ENCODE measurements at places on chromosomes 4 and X.

GRCh38 chr4:18566970-18567799, 545.6 kb upstream of the LCORL start:
- DNase-seq: no peak

DNA sequence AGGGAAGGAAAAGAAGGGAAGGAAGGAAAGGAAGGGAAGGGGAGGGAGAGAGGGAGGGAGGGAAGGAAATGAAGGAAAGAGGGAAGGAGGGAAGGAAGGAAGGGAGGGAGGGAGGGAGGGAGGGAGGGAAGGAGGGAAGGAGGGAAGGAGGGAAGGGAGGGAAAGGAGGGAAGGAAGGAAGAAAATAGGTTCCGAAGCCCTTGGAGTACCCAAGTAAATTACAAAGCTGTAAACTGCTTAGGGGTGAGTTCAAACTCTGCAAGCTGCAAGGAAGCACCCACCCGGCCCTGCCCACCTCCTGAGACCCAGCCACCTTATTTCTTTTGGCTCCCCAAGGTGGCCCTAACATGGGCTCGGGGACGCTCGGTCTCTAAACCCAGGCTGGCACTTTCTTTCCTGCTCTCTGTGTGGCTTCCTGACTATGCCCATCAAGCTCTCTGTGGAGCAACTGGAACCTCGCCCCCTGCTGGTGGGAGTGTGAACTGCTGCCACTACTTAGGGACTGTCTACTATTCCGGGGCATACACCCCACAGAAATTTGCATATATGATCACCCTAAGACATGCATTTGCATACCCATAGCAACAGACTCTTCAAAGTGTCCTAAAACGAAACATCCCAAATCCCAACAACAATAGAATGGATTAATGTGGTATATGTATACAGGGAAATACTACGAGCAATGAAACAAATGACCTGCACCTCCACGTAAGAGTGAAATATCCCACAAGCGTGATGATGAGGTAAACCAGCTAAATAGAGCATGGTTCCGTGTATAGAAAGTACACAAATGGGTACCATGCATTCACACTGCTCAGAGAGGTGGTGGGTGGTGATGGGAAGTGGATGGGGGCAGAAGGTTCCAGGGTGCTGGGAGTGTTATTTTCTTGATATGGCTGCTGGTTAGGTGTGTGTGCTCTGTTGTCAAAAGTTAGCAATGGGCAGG, 151.7 kb upstream of the TBL1X start:
- no peak for DNase-seq

- peak; percentile 36 for DNase-seq
These were observed 334.5 kb downstream of the GALNTL6 start for GRCh38 chr4:172147687-172148086.

DNA sequence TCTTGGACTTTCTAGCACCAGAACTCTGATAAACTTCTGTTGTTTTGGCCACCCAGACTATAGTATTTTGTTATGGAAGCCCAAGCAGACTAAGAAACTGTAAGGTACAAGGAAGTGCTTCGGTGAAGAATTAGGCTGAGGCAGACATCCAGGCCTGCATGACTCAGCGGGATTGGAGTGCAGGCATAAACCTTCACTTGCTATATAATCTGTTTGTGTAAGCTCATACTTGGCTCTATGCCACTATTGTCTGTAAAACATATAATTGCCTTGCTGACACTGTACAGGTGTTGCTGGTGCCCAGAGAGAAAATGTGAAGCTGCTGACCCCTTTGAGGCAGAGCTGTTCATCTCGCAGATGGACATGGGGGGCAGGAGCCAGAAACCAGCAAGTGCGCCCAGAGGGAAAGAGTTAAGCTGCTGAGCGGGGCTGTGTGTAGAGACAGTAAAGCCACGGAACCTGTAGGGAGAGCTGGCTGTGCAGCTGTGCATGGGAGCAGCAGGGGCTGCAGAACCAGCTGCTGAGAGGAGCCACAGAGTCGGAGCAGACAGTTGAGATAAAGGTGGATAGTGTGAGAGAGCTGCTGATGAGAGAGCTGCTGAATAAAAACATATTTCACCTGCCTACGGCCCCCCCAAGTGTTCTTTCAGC, 96.2 kb downstream of the RBM46 start:
- DNase-seq: no peak

- DNase-seq: no peak
These were observed 72.3 kb downstream of the PAK3 start for GRCh38 chrX:111168314-111168713.

DNA sequence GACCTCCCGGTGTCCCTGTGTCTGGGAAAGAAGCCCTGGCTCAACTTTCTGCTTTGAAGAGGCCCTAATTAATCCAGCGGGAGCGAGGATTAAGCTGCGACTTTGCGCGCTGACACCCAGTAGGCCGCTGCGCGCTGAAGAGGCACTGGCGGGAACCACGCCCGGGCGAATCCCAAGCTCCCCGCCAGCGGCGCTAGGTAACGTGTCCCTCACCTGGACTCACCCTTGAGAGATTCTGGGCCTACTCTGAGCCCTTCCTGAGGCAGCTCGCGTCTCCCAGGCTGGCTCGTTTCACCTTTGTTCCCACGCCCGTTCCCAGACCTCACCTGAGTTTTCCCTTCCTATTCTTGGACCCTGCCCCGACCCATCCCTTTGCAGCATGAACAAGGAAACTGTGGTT, 616 bp upstream of the KLHL34 start:
- DNase-seq: no peak

DNA sequence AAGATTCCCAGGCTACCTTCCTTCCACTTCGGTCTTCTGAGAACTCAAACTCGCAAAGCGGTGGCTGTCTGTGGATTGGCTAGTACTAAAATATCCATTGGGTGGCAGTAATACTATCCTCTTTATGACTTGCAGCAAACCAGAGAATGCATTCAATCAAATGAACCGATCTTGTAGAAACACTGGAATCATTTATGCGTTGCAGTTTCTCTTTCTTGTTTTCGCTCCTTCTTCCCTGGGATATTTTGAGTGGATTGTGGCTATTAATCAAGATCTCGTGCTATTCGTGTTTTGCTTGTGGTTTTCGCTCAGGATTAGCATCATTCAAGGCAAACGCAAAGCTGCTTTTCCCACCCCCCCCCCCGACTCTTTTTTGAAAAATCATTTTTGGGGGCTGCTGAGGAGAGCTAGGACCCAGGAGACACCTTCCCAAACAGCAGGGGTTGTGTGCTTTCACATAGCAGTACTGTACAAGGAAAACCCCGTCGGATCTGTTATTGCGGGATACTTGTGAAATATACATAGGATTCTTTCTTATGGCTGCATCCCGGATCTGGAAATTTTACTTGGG, at the start of gene IL1RAPL1:
Gene IL1RAPL1 (plus strand): TSS at position 466 of the 571 bp plus-strand sequence.
- no peak for DNase-seq

GRCh38 chr4:61933527-61933926, 733.4 kb downstream of the ADGRL3 start:
- DNase-seq: no peak

- DNase-seq: no peak
These were observed 287.6 kb downstream of the PAPSS1 start for GRCh38 chr4:107432451-107432850.

GRCh38 chrX:119638725-119639471, 32.7 kb upstream of the NKRF start:
- no peak for DNase-seq

DNA sequence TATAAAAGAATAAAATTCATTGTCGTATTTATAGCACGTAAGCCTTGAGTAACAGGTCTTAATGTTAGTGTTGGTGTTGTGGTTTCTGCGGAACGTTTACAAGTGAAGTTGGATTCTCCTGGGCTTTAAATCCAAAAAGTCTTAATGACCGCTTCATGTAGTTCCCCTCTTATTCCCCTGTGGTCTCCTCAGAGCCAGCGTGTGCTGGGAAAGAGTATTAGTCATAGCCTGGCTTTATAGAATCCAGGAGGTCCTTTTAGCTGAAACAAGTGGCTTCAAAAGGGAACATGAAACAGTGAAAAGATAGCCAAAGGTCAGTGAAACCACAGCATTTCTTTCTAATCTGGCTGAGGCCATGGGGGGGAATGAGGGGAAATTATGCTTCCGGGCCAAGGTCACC, 79.1 kb downstream of the CLCN4 start:
- DNase-seq: peak; percentile 72

DNA sequence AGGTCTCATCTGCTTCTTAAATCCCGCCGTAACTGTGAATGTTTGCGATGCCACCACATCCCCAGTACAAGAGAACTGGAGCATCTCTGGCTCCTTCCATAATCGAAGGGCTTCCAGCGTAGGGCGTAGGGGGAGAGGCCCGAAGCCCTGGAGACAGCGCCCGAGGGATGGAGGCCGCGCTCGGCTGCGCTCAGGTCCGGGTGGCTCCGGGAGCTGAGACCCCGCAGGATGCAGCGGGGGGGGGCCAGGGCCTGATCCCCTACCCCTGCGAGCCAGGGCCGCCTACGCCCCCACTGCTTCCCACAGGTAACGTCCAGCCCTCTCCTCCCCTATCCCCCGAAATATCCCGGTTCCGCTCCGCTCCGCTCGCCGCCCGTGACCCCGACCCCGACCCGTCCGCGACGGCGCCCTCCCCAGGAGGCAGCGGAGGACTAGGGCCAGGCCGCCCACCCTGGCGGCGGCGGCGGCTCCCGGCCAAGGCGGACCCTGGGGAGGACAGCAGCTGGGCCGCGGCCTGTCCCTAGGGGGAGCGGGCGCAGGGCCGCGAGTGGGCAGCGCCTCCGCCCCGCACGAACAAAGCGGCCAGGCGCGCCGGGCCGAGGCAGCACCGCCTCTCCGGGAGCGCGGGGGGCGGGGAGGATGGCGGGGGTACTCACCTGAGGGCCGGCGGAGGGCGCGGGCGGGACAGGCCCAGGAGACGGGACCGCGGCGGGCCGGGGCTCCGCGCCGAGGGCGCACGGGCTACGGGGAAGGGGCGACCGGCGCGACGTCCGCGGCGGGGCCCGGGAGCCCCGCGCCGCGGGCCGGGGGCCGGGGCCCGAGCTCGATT, 723 bp downstream of the WDFY3 start:
- no peak for DNase-seq

- DNase-seq: no peak
These were observed 577 bp downstream of the BGN start for GRCh38 chrX:153495362-153495751.

GRCh38 chr4:174946246-174946645, 28.1 kb downstream of the ADAM29 start:
- DNase-seq: no peak

DNA sequence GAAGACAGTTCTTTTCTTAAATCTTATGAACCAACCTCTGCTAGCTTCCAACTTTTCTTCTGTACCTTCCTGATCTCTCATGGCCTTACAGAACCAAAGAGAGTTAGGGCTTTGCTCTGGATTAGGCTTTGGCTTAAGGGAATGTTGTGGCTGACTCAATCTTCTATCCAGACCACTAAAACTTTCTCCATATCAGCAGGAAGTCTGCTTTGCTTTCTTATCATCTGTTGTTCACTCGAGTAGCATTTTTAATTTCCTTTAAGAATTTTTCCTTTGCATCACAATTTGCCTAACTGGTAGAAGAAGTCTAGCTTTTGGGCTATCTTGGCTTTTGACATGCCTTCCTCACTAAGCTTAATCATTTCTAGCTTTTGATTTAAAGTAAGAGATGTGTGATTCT, 167.0 kb downstream of the TBCK start:
- DNase-seq: no peak

- no peak for DNase-seq
These were observed 39.5 kb downstream of the EFNB1 start for GRCh38 chrX:68868316-68868715.

DNA sequence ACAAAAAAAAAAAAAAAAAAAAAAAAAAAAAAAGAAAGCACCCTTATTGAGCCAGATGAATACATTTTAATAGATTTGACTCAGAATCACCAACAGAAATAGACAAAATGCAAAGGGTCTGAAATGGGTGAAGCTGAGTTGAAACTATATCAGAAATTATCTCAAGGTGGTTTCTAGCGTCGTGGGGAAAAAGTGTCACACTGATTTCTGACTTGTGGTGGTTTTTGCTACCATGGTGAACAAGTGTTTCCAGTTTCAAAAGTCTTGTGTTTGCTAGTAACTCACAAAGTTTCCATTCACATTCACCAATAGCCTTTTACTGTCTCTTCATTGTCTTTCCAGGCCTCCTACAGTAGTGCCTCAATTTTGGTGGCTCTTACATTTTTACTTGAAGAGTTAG, 135.5 kb downstream of the ARHGAP24 start:
- DNase-seq: no peak

- DNase-seq: no peak
These were observed 168.4 kb upstream of the TENM3 start for GRCh38 chr4:182074810-182075209.

DNA sequence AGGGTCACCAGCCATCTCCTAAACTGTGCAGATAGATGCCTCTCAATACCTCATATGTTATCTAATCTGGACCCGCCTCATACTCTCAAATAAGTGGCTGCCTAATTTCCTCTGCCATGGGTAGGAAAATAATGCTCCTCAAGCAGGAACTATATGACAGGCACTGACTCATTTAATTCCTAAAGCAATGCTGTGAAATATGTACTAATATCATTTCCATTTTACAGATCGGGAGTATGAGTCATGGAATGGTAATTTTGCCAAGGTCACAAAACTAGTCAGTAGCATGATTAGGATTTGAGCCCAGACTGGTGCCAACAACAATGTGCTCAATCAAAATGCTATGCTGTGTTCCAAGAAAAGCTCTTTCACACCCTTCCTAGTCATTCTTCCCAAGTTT, 3.0 kb upstream of the NXT2 start:
- DNase-seq: no peak

- DNase-seq: no peak
These were observed 200.3 kb downstream of the AASDH start for GRCh38 chr4:56186808-56187523.

DNA sequence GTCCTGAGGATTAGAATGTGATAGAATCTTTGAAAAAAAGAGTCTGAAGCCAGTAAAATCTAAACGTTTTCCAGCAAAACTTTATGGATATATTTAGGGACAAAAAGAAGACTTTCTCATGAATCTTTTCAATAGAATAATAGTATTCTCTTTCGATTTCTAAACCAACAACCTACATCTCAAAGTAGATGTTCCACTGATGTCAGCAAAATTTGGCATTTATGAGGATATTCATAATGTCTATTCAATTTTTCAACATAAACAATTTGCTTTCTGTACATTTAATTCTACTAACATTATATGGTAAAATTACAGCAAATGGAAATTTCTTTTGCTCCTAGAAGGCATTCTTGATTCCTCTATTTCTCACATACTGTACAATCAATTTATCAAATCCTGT, 886.5 kb downstream of the CENPC start:
- DNase-seq: no peak

DNA sequence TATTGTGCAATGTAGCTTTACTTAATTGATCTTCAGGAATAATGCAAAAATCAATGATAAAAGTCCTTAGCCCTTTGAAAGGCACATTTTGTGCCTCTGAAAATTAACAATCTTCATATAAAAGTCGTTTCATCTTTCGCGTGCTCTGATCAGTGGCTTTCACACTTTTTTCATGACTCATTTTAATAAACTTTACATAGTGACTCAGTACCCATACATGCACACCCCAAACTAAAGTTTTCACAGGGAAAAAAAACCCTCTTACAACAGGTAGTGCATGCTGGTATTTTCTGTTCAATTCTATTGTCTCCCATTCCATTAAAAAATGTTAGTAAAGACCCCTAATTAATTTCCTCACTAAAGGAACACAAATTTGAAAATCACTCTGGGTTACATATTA, 21.5 kb downstream of the RWDD4 start:
- DNase-seq: no peak

GRCh38 chrX:48913605-48914366, 2.3 kb upstream of the SLC35A2 start:
- no peak for DNase-seq

GRCh38 chrX:105945266-105945665, 93.3 kb downstream of the SERPINA7 start:
- DNase-seq: no peak
